ENCODE measurements at places on chromosomes 16 and 17. TPM values are rescaled to one million over a fixed set of nuclear protein-coding genes. Genes with fewer than 3 reads are reported as not detected.

- no peak for DNase-seq
Measured at GRCh38 chr17:72587156-72587555, 466.3 kb downstream of the SOX9 start.

DNA sequence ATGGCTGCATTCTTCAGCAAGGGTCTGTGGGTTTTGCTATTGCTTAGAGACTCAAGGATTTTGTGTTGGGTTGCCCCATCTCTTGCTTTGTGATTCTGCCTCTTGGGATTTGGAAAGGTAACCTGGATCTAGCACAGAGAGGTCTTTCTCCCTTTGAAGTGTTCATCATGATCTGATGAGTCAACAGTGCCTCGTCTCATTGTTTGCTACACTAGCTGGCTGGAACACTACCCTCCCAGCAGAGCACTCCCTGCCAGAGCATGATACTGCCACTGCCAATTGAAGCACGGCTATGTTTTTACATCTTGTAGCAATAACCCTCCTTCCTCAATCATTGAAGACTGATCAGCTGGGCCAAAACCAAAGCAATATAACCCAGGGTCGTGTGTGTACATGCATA lies 361.0 kb downstream of the CDH13 start:
- no peak for DNase-seq

GRCh38 chr17:14098246-14098645 lies 28.9 kb downstream of the COX10 start:
- no peak for DNase-seq

TUBB3 gene
- total RNA-seq, result 156 TPM

GRCh38 chr16:1433756-1434155 lies 2.9 kb downstream of the PERCC1 start:
- DNase-seq, result no peak

C17orf78 gene
- total RNA-seq, result not detected

GRCh38 chr17:68821860-68822696 lies 133.1 kb downstream of the ABCA8 start:
- peak; percentile 73 for DNase-seq

RRAD gene
- 0.60 TPM for total RNA-seq

DNA sequence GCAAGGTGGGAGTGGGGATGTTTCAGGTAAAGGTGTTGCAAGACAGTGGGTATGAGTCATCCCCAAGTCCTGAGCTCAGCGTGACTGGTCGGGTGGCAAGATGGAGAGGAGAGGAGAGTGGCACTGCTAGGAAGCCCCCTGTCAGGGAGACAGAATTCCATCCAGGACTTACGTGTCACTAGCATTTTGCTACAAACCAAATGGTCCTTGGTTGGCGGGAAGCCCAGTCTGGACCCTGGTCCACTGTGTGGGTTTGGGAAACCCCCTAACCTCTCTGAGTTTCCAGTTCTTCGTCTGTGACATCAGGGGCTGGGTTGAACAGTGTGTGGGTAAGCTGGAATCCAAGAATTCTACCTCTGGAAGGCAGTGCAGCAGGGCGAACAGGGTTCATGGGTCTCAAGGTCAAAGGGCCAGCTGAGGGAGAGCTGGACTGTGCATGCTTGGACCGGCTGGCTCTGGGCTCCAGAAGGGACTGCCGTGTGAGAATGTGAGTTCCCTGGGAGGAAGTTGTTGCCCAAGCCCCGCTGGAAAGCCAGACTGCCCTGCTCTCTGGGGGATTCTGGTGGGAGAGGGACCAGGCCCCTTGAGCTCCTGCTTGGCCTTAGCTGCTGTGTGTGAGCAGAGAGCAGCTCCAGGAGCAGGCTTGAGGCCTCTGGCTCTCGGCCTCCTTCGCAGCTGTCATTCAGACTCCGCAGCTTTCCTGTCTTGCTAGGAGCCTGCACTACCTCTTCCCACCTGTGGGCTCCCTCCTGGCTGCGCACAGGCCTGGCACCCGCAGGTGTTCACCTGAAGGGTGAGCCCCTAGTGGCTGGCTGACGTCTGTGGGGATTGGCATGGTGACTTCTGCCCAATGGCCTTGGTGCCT lies 84.6 kb downstream of the NT5M start:
- no peak for DNase-seq

DNA sequence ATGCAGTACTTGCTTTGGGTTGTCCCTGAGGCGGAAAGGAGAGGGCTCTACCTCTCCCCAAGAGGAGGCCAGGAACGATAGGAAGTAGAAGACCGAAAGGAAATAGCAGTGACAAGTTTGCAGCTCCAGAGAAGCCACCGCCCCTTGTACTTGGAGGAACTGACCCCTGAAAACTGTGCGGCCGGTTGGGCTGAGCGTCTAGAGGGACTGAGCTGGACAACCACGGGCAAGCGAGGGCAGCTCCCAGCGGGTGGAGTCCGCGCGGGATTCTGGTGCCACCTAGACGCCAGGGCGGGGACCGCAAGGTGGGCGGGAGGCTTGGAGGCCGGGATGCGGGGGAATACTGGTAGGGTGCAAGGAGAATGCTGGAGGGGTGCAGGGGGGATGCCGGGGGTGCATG lies 1.3 kb upstream of the SLC6A4 start:
- DNase-seq, result peak; percentile 2

All from pulmonary artery endothelial cell (primary cell).